Stimulated activated memory B cell treated with anti-CD40 and anti-IgM and Interleukin-4, amounts not matched to agents 10 μg/mL and 1 μg/mL and 100 μg/mL, for 72 hours (primary cell): ENCODE measurements at places on chromosomes 5 and 9.

GRCh38 chr5:53201746-53202145 is 92.2 kb upstream of the MOCS2 start:
- ATAC-seq: no peak

GRCh38 chr9:126802318-126803059 is 2.4 kb upstream of the ZBTB43 start:
- ATAC-seq: no peak

- no peak for ATAC-seq
Measured at GRCh38 chr5:52841114-52841513, 53.4 kb downstream of the ITGA1 start.

DNA sequence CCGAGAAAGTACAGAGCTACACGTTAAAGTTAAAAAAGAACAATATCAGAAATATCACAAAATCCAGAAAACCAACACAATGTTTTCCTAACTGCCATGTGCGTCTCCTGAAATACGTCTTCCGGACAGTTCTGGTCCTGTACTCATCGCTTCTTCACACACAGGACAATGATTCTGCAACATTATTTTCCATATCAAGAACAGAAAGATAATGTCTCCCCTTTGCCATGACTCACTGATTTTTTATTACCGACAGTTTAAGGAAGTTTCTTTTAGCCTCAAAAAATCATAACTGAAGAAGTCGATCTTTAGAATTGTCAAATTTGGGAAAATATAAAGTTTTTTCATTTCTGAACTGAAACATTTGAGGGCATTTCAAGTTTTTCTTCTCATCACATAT is 2.5 kb downstream of the TBC1D9B start:
- no peak for ATAC-seq

DNA sequence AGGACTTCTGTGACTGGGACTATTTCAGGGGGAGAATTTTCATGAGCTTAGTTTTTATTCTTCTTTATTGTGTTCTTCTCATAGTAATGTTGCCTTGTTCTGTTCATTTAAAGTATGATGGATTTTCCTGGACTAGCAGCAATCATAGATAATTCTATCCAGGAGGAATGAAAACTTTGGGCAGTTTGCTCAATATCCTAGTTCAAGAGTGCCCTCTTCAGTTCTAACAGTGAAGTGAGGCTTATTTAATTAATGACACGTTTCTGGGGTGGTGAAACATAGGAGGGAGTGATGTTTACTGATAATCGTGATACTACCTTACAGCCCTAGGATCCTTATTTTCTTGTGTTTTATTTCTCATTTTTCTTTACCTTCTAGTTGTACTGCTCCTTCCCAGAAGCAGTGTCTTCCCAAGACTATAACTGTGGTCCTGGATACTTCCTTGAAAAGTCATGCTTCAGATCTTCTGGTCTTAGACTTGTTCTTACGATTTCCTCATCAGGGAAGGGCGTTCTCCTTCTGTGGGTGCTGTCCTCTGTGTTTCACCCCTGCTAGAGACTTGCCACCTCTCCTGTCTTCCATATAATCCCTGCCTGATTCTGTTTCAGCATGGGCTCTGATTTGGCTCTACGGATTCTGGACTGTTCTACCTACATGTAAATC is 57.4 kb downstream of the CFAP95 start:
- no peak for ATAC-seq

DNA sequence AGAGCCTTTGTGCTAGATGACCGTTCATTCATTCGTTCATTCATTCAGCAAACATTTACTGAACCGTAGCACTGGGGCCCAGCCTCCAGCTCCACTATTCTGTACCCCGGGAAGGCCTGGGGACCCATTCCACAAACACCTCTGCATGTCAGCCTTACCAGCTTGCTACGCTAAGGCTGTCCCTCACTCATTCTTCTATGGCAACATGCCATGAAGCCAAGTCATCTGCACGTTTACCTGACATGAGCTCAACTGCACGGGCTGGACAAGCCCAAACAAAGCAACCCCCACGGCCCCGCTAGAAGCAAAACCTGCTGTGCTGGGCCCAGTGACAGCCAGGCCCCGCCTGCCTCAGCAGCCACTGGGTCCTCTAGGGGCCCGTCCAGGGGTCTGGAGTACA is 6.0 kb downstream of the CEL start:
- no peak for ATAC-seq

DNA sequence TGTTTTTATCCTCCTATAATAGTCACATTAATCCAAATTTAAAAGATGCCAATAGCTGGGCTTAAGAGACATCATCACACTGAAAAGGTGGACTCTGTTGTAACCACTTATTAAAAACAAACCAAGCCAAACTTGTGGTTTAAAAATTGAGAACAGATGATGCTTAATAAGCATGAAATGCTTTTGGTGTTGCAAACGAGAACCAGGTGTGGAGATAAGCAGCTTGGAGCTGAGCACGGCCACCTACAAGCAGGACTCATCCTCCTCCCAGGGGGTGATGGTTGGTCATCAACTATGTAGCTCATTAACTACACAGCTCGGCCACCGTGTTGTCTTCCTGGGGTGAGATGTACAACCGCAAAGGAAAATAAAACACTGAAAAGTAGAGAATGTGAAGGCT is 154.4 kb downstream of the NPR3 start:
- ATAC-seq: no peak

DNA sequence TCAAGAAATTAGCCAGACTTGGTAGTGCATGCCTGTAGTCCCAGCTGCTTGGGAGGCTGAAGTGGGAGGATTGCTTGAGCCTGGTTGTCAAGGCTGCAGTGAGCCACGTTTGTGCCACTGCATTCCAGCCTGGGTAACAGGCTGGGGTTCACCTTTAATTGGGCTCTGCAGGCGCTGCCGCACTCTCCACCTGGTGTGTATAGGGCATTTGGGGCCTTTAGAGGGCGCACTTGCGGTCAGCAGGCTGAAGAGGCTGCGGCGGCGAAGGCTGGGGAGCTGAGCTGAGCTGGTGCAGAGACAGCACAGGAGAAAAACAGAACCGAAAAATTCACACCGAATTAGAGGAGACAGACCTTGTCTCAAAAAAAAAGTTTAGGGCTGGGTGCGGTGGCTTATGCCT is 31.2 kb downstream of the CDK7 start:
- ATAC-seq: no peak

GRCh38 chr9:22084336-22085035 is 75.4 kb upstream of the CDKN2B start:
- no peak for ATAC-seq

- no peak for ATAC-seq
Measured at GRCh38 chr9:15834541-15834940, 281.7 kb downstream of the CCDC171 start.
